ENCODE measurements at places on chromosomes 7 and 10.

- no peak for DNase-seq
These were observed 352.8 kb upstream of the VSTM2A start for GRCh38 chr7:54189330-54189729.

DNA sequence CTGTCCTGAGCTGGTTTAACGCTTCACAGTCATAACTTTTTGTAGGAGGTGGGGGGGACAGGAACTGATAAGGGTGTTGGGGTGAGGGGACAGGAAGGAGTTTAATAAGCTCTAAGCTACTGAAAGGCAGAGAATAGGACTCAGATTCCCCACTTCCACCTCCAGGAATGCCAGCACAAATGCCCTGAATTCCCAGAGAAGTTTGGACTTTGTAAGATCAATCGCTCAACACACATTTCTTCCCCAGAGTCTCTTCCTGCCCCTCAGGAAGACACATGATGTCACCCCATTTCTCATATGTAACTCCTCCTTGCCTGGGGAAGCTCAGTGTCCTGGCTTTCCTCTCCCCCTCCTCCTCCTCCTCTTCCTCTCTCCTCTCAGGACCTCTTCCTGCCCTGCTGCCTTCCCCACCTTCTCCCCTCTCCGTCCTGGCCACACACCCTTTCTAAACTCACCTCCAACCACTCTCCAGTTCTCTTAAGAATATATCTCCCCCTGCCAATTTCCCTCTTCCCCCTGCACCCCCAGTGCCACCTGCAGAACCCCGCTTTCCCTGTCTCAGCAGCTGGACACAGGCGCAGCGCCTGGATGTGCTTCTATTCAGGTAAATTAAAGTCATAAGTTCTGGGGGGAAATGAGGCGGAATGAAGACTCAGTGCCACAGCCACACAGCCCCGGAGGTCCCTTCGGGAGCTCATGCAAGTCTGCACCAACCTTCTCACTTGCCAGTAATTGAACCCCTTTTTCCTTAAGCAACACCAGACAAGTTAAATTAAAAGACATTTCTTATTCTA, 5.3 kb upstream of the LOXL4 start:
- no peak for DNase-seq

GRCh38 chr10:122494173-122494820, 32.9 kb downstream of the HTRA1 start:
- DNase-seq: no peak

- no peak for DNase-seq
These were observed 74.3 kb downstream of the PLXNA4 start for GRCh38 chr7:132501956-132502355.

GRCh38 chr10:86155054-86155921, 211.3 kb downstream of the GRID1 start:
- no peak for DNase-seq
